GM12892 (cell line): ENCODE measurements at places on chromosomes 3 and 15.

DNA sequence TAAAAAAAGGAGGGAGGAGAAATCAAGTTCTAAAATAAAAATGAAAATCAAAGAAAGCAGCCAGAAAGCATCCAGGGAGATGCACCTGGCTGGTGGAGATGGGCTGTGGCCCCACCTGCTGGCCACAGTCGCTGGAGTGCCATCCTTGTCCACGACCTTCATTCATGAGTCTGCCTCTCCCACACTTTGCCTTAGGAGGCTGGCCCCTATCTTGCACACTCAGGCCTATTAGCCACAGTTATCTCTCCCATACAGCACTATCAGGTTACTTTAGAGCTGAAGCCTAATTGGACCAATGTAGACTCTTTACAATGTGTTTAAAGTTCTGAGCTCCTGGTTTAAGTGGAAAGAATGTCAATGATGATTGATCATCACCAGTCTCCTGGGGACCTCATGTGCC lies 392.0 kb upstream of the RORA start:
- DNase-seq = no peak

DNA sequence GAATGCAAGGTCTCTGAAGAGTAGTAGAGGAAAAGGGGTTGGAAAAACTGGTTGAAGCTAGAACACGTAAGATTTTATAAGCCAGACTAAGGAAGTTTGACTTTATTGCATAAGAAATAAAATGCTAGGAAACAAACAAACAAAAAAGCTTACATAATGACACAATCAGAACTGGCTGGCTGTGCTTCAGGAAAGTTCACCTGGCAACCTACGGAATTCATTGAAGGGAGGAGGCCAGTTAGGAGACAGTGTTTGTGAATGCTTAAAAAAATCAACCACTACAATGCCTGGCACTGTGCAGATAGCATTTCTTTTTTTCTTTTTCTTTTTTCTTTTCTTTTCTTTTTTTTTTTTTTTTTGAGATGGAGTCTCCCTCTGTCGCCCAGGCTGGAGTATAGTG lies 1.9 kb upstream of the ICE2 start:
- no peak for DNase-seq

GRCh38 chr15:78100886-78101285 lies 8.5 kb downstream of the SH2D7 start:
- DNase-seq = no peak

DNA sequence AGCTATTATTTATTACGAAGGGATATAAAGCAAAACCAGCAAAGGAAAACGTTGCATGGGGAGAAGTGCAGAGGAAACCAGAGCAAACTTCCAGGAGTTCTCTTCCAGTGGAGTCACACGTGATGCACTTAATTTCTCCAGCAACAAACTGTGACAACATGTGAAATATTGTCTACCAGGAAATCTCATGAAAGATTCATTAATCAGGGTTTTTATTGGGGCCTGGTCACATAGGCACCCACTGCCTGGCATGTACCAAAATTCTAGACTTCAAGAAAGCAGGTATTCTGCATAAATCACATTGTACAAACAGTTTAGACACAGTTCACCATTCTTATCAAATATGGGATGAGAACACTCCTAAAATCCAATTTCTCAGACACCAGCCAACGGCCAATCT lies 5.4 kb upstream of the TFG start:
- no peak for DNase-seq

- DNase-seq = no peak
These were observed 21.5 kb upstream of the GLCE start for GRCh38 chr15:69138963-69139362.

- DNase-seq = no peak
These were observed 6.1 kb upstream of the HOMER2 start for GRCh38 chr15:82958638-82959037.

GRCh38 chr15:56906766-56907165 lies 11.7 kb upstream of the TCF12 start:
- DNase-seq = no peak

- DNase-seq = peak; percentile 35
These were observed 173.9 kb downstream of the SLC9A9 start for GRCh38 chr3:143674100-143674968.

DNA sequence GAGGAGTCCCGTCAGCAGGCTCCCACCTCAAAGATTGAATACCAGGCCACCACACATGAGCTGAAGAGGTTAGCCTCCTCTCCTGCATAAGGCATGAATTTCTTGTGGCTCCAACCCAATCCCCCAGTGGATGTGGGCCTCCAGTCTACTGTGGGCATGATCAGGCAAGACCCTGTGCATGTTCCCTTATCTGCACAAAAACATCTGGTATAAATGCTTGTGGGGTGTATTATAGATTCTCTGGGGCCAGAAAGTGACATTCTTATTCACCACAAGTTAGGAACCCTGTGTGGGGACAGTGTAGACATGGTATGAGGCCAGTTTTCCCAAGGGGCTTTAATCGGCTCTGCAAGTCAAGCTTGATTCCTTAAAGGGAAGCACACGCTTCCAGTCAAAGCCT lies 18.2 kb upstream of the UBP1 start:
- no peak for DNase-seq

DNA sequence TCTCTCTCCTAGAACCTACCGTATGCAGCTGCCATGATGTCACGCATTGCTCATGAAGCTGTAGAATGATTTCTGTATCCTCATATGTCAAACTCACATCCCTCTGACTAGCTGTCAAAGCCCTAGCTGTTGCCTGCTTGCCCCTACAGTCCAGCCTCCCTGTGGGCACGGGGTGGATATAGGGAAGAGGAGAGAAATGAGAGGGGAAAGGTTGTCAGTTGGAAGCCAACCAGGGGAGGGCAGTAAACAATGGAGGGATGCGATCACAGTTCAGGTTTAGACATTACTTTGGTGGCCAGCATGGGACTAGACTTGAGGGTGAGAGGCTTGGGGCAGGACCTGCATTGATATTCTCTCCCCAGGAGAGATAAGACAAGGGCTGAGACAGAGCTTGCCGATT lies 1.7 kb upstream of the HDGFL3 start:
- no peak for DNase-seq

- DNase-seq = no peak
These were observed 43.2 kb upstream of the FGD5 start for GRCh38 chr3:14775563-14775962.

GRCh38 chr15:83753872-83754493 lies 100.1 kb downstream of the ADAMTSL3 start:
- no peak for DNase-seq

- DNase-seq = no peak
These were observed 30.9 kb upstream of the TKT start for GRCh38 chr3:53286727-53287126.
